ENCODE measurements at places on chromosomes 5 and 9.
A peak's percentile ranks its signal among the peaks of the same experiment; 100 is the strongest.

DNA sequence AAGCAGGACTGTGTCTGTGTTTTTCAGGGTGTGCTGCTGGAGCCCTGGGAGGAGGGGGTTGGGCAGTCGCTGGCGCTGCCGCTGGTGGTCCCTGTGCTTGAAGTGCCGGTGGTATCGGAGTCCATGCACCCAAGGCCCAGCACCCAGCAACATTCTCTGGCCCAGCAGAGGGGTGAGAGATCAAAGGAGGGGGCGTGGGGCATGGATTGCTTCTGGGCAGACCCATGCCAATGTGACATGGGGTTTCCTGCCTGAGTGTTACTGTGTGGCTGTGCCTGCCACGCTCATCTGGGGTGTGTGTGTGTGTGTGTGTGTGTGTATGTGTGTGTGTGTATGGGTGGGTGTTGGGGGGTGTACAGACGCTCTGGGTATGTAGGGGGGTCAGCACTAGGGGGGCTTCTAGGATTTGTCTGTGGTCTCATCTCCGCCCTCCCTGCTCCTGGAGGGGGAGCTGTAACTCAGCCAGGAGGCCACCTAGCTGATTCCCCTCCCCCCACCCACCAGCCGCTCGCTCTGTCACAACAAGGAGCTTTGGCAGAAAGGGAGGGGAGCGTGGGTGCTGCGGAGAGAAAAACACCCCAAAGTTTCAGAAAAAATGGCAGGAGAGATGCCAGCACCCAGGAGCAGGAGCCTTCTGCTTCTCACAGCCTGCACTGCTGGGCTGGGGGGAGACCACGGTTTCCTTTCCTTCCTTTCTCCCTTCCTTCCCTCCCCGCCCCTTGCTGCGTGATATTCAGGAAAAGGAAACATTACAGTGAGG lies 35.9 kb upstream of the HSPA9 start:
- peak; percentile 60 for DNase-seq

DNA sequence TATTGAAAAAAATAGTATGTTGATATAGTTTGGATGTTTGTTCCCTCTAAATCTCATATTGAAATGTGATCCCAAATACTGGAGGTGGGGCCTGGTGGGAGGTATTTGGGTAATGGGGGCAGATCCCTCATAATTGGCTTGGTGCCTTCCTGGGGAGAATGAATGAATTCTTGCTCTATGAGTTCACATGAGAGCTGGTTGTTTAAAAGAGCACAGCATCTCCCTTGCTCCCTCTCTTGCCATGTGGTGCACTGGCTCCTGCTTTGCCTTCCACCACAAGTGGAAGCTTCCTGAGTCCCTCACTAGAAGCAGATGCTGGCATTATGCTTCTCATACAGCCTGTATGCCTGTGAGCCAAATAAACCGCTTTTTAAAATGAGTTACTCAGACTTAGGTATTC lies 154.8 kb downstream of the ADAMTS6 start:
- DNase-seq: no peak

DNA sequence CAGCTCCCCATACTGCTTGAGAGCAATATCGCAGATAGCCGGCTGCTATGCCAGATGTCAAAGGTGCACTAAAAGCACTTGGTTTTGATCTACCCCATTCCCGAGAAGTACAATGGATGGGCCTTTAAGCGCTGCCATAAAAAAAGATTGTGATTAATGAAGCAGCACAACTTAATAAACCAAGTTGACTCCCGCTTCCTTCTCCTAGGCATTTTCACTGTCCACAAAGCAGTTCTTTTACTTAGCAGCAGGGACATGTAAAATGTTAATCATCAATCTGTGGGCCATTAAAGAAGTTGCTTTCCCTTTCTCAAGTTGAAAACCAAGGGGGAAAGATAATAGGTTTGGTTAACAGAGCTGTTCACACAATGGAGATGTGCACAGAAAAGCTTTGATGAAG lies 176.4 kb downstream of the TRPM6 start:
- DNase-seq: no peak

DNA sequence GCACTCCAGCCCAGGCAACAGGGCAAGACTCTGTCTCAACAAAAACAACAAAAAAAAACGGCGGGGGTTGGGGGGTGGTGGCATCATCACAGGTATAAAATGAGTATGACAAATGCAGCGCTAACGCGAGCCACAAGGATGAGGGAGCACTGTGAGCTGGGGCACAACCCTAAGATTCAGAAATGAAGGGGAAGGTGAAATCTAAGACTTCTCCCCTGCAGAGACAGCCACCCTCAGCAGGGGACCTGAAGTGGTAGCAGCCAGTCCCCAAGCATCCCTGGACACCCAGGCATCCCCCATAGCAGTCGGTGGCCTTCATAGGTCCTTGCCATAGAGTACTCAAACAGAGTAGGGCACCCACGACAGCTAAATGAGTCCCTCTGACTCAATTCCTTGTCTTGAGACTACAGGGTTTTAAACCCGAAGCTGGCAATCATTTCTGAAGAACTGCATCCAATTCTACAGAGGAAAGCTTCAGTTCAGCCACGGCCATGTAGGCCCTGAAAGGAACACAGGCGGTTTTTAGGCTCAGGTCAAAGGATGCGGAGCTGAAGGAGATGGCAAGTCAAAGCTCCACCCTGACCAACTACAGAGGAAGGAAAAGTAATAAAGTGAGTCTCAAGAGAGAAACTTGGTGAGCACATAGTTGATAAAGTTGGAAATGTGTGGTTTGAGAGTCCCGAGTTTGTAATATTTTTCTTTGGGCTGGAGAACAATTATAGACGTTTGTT lies 50.3 kb downstream of the MYO10 start:
- no peak for DNase-seq

DNA sequence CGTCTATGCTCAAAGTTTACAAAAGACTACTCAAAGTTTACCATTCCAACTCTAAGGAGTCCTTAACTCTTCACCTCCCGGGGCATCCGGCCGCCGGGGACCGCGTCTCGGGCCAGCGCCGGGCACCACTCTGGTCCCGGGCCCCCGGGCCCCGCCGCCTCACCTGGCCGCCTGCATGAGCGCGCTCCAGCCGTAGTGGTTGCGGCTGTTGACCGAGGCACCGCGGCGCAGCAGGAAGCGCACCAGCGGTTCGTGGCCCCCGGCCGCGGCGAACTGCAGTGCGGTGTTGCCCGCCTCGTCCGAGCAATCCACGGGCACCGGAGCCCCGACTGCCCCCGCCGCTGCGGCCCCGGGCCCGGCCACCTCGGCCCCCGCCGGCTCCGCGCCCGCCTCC lies 388 bp downstream of the ANKS6 start:
- peak; percentile 66 for DNase-seq

DNA sequence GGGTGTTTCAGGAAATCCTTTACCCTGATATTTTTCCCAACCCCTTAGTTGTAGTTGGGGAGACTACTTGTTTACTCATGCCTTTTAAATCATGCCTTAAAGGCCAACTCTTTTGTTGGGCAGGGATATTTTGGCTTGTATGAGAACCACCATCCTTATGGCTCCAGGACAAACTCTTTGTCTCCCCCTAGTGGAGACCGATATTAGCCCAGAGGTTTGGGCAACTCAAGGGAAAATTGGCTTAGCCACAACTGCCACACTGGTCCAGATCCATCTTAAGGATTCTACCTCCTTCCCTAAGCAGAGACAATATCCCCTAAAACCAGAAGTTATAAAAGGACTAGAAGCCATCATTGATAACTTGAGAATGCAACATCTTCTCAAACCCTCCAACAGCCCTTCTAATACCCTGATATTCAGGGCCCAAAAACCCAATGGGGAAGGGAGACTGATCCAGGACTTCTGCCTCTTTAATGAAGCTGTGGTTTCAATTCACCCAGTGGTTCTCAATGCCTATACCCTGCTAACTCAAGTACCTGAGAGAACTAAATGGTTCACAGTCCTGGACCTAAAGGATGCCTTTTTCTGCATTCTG lies 100.9 kb upstream of the HCN1 start:
- no peak for DNase-seq

DNA sequence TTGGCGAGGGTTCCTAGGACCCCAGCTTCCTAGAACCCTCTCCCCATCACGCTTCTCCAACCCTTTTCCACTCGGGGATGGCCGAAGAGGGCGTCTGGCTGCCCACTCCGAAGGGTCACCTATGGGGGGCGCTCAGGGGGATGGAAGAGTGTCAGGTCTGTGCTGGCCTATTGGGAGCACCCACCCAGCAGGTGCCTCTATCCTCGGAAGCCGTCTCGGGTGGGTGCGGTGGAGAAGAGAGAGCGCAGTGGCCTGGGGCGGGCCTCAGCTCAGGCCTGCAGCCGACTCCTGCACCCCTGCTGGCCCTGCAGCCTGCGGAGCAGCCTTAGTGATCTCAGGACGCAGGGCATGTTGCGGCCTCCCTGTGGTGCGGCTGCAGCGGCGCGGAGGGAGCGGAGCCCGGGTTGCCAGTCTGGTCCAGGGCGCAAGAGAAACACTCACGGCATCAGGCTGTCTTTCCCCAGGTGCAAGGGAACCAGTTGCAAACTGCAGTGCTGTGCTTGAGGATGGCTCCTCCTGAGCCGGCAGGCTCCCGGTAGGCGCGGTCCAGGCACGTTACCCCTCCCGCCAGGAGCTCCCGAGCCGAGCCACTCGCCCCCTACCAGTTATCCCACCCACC lies 1.5 kb upstream of the IRX2 start:
- no peak for DNase-seq

DNA sequence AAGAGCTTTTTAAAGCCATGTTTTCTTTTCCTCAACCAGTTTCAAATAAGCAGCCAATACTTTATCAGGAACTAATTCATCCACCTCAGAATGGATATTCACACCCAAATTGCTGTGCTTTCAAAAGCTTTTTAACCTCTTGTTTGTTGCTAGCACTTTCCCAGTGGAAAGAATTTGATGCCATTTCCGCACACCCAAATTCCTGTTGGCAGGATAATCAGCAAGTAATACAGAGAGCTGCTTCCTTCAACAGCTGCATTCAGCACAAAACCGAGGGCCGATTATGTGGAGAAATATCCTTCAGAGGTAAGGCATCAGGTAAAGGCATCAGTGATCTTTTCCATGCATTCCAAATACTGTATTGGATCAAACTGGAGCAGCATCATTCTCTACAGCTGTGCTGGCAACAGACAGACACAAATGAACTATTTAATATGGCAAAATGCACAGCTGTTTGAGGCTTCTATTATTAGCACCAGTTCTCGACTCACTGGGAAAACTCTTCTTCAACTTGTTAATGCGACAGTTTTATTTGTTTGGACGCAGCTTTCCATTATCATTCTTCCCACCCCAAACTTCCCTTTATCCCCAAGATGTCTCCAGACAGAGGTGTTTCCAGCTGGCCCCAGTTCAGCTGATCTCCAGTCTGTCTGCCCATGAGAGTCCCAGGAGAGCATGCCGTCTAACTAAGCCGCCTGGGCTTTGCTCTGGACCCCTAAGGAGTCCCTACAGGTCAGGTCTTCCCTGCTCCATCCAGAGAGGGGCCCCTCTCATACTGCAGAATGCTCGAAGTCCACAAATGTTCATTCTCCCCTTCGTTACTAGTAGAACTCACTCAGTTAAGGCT lies 22.2 kb upstream of the MGAT1 start:
- DNase-seq: no peak

DNA sequence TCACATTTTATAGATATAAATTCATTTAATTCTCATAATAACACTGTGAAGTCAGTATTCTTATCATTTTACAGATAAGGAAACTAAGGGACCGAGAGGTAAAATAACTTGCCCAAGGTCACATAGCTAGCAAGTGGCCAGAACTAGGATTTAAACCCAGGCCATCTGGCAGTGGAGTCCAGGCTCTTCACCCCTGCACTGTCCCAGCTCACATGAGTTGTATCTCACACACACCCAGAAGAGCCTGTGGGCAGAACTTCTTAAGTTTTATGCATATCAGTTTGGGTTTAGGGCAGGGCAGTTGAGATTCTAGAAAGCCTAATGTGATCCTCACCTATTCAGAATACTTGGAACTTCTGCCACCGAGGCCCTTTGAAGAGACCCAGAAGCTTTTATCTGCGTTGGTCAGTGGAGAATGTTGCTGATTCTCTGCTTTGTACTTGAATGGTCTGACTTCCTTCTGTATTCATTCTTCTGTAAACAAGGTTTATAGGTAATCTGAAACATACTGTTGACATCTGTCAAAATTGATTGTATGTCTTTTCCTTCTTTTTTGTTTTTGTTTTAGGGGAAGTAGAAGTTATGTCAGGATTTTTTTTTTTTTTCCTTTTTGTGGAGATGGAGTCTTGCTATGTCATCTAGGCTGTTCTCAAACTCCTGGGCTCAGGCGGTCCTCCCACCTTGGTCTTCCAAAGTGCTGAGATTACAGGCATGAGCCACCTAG lies 75.8 kb downstream of the KIAA1958 start:
- DNase-seq: no peak

- DNase-seq: no peak
Measured at GRCh38 chr9:120982836-120983235, 56.2 kb upstream of the TRAF1 start.

DNA sequence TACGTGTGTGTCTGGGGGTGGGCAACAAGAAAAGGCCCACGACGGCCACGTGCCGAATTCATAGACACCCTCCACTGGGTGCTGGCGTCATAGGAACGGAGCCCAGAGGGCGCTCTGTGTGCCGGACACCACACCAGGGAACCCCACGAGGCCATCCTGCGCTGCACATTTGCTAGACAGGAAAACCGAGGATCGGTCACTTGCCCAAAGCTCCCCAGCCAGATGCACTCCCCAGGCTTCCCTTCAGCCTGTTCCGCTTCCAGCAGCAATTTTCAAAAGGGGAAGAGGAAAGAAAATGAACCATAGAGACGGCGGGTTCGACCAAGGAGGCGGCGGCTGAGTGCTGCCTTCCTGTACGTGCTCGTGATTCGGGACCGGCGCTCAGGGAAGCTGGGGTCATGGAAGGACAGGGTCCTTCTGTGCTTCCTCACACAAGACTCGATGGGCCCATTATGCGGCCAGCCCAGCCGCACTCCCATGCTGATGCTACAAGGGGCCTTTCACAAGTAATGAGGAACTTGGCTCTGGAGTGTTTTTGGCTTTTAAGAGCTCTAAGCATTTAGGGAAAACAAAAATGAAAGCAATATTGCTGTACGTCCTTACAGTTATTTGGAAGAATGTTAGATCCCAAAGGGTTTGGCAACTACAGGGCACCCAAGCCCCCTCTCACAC lies 124.6 kb upstream of the SARDH start:
- no peak for DNase-seq

DNA sequence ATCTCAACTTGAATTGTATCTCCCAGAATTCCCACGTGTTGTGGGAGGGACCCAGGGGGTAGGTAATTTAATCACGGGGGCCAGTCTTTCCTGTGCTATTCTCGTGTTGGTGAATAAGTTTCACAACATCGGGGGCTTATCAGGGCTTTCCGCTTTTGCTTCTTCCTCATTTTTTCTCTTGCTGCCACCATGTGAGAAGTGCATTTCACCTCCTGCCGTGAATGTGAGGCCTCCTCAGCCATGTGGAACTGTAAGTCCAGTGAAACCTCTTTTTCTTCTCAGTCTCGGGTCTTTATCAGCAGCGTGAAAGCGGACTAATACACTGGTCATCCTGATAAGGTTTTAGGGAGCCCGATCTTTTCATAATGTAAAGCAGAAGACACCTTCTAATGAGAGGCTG lies 687.0 kb upstream of the FTMT start:
- DNase-seq: no peak

- no peak for DNase-seq
Measured at GRCh38 chr9:89311346-89312221, 589 bp downstream of the CKS2 start.
